ENCODE measurements at places on chromosomes 13 and 19. TPM values are rescaled to one million over a fixed set of nuclear protein-coding genes. Genes with fewer than 3 reads are reported as not detected.
A peak's percentile ranks its signal among the peaks of the same experiment; 100 is the strongest.

The LNX2 gene
- 48.2 TPM for total RNA-seq

The KLK11 gene
- total RNA-seq = 21.4 TPM

The C19orf73 gene
- not detected for total RNA-seq

DNA sequence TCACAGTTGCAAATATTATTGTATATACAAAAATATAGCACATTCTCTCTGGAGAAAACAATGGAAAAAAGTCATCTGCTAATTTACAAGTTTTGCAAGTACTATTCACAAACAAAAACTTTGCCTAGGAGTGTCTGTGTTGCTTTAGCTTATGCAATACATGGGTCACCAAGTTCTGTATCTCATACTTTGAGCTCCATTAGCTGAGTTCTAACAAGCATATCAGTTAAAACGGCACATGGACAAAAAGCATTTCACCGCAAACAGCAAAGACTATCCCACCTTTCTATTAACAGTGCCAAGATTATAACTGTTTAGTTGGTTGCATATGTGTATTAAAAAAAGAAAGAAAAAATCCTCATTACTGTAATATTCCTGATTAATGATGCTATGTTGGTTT, 4.6 kb downstream of the SPRY2 start:
- no peaks in the 10 kb centered on the region for H3K27me3 ChIP-seq
- peaks cover 32% of the 10 kb centered on the region for H3K4me1 ChIP-seq
- DNase-seq = no peak

DNA sequence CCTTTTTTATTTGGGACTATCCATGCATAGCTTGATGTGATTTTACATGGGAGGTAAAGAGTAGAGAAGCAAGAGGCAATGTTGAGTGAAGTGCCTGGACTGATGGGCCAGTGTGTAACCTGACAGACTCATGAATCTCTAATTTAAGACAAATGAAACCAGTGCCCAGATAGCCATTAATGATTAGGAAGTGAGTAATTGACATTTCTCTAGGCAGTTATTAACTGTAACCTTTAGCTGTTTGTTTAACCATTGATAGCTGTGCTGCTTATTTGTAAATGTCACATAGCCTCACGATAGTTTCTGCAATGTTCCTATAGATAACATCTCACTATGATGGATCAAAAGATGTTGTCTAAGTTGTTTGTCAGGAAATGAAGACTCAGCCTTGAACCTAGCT, 1047.5 kb upstream of the SPRY2 start:
- no peak overlapping the region for H3K4me3 ChIP-seq
- H3K36me3 ChIP-seq = no peaks in the 10 kb centered on the region
- no peaks in the 10 kb centered on the region for H3K4me1 ChIP-seq
- H3K27ac ChIP-seq = no peak overlapping the region
- no peak for DNase-seq
- H3K27me3 ChIP-seq = no peaks in the 10 kb centered on the region

GRCh38 chr19:14149509-14149994, 13.2 kb upstream of the ASF1B start:
- peaks cover 40% of the 10 kb centered on the region for H3K4me1 ChIP-seq
- no peaks in the 10 kb centered on the region for H3K27me3 ChIP-seq
- peak overlapping the region; percentile 74 for H3K27ac ChIP-seq
- no peak overlapping the region for H3K4me3 ChIP-seq
- peak; percentile 46 for DNase-seq

- H3K27ac ChIP-seq = peak overlapping the region; percentile 100
- no peak for DNase-seq
- H3K4me1 ChIP-seq = peaks cover 40% of the 10 kb centered on the region
- H3K4me3 ChIP-seq = peak overlapping the region; percentile 88
Observed at GRCh38 chr19:49850221-49850486, 805 bp upstream of the PTOV1 start.

GRCh38 chr13:85738696-85739320, 60.4 kb downstream of the SLITRK6 start:
- H3K36me3 ChIP-seq = no peaks in the 10 kb centered on the region
- DNase-seq = no peak
- no peaks in the 10 kb centered on the region for H3K4me1 ChIP-seq
- H3K4me3 ChIP-seq = no peak overlapping the region
- H3K27ac ChIP-seq = no peak overlapping the region

Measured in upper lobe of left lung (tissue), 6 donors.